ENCODE measurements at places on chromosomes 3 and 15.

GRCh38 chr3:134630506-134630905 lies 20.3 kb downstream of the KY start:
- H3K4me1 ChIP-seq: no peaks in the 10 kb centered on the region
- peaks cover 22% of the 10 kb centered on the region for H3K36me3 ChIP-seq
- no peaks in the 10 kb centered on the region for H3K27me3 ChIP-seq

- peaks cover 13% of the 10 kb centered on the region for H3K4me1 ChIP-seq
- H3K27ac ChIP-seq: no peak overlapping the region
- H3K27me3 ChIP-seq: peaks cover 18% of the 10 kb centered on the region
- H3K36me3 ChIP-seq: no peaks in the 10 kb centered on the region
- H3K4me3 ChIP-seq: no peak overlapping the region
- DNase-seq: no peak
Measured at GRCh38 chr15:91844928-91845327, 8.6 kb upstream of the SLCO3A1 start.

DNA sequence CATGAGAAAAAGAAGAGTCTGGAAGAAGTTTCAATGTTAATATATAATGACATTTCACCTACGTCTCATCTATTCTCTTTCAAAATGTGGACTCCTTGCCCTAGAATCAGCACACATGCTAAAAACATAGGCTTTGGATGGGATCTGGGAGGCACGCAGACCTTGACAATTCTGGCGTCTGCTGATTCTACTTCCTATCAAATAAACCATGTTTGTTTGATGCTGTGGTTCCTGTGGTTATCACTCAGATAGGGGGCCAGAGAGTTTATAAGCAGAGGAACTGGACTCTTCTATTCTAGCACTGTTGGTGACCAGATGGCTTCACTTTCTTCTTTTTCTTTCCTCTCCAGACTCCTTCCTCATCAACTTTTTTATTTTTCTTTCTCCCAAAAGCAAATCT lies 336.8 kb downstream of the DIPK2A start:
- peaks cover 3% of the 10 kb centered on the region for H3K27me3 ChIP-seq
- no peaks in the 10 kb centered on the region for H3K36me3 ChIP-seq
- H3K4me1 ChIP-seq: no peaks in the 10 kb centered on the region
- DNase-seq: no peak
- no peak overlapping the region for H3K27ac ChIP-seq

GRCh38 chr3:168850109-168850508 lies 754.4 kb upstream of the GOLIM4 start:
- H3K36me3 ChIP-seq: no peaks in the 10 kb centered on the region
- no peak for DNase-seq
- H3K4me1 ChIP-seq: no peaks in the 10 kb centered on the region
- peaks cover 22% of the 10 kb centered on the region for H3K27me3 ChIP-seq

DNA sequence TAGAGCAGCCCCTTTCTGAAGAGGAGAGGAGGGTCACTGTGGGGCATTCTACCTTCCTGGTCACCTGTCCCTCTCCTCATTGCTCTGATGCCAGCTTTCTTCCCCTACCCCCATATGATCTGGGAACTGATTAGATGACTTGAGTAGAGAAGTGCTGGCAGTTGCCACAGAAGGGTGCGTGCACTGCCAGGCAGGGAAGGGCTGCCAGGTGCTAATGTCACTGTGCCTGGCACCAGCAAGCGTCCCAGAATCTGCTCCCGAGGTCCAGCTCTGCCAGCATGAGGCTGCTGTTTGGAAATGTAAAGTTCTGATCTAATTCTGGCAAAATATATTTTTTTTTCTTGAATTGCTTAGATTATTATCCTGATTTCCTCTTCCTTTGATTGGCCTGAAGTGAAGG lies 52.8 kb downstream of the PPM1L start:
- H3K4me1 ChIP-seq: peaks cover 22% of the 10 kb centered on the region
- H3K27me3 ChIP-seq: no peaks in the 10 kb centered on the region
- H3K36me3 ChIP-seq: no peaks in the 10 kb centered on the region

Measured in nephron progenitor cell (in vitro differentiated cells).